ENCODE measurements at places on chromosomes 6 and 20. TPM values are rescaled to one million over a fixed set of nuclear protein-coding genes. Genes with fewer than 3 reads are reported as not detected.

GRCh38 chr6:27138406-27138805 is 109.1 kb upstream of the PRSS16 start:
- no peak for ATAC-seq
- peak overlapping the region; percentile 98 for H3K27ac ChIP-seq
- H3K27me3 ChIP-seq, result no peaks in the 10 kb centered on the region
- H3K4me3 ChIP-seq, result peak overlapping the region; percentile 98
- peaks cover 25% of the 10 kb centered on the region for H3K4me1 ChIP-seq

DNA sequence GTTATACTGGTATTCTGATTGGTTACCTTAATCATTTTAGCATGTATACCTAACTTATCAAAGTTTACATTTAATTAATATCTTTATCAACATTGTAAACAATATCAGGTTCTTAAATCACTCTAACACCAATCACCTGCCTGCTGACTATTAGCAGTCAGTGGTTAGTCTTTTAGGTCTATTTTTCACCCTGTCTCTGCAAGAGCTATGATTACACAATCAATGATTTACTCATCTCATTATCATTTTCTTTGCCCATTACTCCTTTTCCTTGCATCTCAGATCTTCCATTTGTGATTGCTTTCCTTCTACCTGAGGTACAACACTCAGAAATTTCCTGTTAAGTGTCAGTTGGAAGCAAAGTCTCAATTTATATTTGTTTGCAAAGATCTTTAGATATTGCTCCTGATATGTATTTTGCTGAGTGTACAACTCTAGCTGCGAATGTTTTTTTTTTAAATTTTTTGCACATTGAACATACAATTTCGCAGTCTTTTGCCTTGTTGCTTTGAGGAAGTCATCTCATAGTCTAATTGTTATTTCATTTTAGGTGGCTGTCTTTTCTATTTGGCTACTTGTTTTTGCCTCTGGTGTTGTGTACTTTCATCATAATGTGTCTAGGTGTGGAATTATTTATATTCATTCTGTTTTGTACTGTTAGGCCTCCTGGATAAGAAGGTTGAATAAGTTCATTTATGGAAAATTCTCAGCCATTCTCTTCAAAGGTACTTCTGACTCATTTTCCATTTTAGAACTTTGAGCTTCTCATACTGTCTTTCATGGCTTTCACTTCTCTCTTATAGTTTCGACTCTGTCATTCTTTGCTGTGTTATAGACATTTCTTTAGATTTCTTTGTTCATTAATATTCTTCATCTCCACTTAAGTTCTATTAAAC is 104.9 kb upstream of the CEP162 start:
- no peak for ATAC-seq
- H3K4me1 ChIP-seq, result no peaks in the 10 kb centered on the region
- no peak overlapping the region for H3K4me3 ChIP-seq
- H3K27me3 ChIP-seq, result peaks cover 3% of the 10 kb centered on the region

The ERVFRD-1 gene
- total RNA-seq, result not detected

DNA sequence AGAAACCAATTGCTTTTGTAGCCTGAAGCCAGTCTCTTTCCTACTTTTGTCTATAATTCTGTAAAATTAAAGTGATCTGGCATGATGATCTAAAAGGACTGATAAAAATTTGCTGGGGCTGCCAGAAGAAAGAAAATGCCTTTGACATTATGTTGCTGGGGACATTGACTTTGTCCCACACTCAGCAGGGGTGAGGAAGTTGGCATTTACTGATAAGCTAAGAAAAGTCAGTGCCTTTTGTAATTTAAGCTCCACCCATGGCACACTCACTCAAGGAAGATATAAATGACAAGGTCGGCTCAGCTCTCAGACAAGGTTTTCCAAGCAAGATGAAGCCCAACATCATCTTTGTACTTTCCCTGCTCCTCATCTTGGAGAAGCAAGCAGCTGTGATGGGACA is at the start of gene SEMG1:
Gene SEMG1 (plus strand): TSS at position 309 of the 400 bp plus-strand sequence. CDS start 21 bp downstream, at position 330.
- no peak within 1 kb of the TSS for H3K27ac ChIP-seq
- H3K36me3 ChIP-seq, result no peaks in the 10 kb centered on the region
- no peak within 1 kb of the TSS for H3K4me3 ChIP-seq
- peaks cover 41% of the 10 kb centered on the region for H3K27me3 ChIP-seq
- H3K4me1 ChIP-seq, result no peaks in the 10 kb centered on the region
- no peak for ATAC-seq

- H3K27me3 ChIP-seq, result peaks cover 17% of the 10 kb centered on the region
- H3K4me1 ChIP-seq, result peaks cover 41% of the 10 kb centered on the region
- ATAC-seq, result no peak
- no peaks in the 10 kb centered on the region for H3K36me3 ChIP-seq
These were observed 47.2 kb downstream of the TOX2 start for GRCh38 chr20:43961541-43962471.

The EEF1A2 gene
- total RNA-seq, result 0.80 TPM

DNA sequence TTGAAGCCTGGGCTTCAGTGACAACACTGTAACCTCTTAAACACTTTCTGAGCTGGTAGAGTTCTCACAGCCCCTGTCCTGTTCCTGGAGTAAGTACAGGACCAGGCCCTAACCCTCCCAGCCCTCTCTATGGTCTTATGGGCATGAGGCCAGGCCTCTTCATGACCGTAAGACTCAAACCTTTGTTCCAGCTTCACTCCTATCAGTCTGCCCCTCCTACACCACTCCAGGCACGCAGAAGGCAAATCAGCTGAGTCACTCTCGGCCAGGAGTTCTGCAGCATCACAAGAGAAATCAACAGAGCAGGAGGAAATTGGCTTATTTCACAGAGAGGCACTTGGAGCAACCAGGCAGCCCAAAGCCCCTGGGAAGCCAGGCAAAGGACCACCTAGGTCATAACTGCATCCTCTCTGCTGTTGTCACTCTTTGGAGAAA is 25.3 kb upstream of the CHD6 start:
- H3K36me3 ChIP-seq, result no peaks in the 10 kb centered on the region
- H3K4me1 ChIP-seq, result no peaks in the 10 kb centered on the region

GRCh38 chr6:52643158-52643557 is 27.8 kb upstream of the TMEM14A start:
- no peaks in the 10 kb centered on the region for H3K4me1 ChIP-seq
- no peak for ATAC-seq
- H3K27me3 ChIP-seq, result peaks cover 34% of the 10 kb centered on the region
- no peak overlapping the region for H3K27ac ChIP-seq
- no peak overlapping the region for H3K4me3 ChIP-seq

GRCh38 chr6:40626886-40627285 is 39.7 kb upstream of the LRFN2 start:
- peaks cover 8% of the 10 kb centered on the region for H3K27me3 ChIP-seq
- H3K27ac ChIP-seq, result no peak overlapping the region
- ATAC-seq, result no peak
- H3K4me1 ChIP-seq, result no peaks in the 10 kb centered on the region
- H3K4me3 ChIP-seq, result no peak overlapping the region

DNA sequence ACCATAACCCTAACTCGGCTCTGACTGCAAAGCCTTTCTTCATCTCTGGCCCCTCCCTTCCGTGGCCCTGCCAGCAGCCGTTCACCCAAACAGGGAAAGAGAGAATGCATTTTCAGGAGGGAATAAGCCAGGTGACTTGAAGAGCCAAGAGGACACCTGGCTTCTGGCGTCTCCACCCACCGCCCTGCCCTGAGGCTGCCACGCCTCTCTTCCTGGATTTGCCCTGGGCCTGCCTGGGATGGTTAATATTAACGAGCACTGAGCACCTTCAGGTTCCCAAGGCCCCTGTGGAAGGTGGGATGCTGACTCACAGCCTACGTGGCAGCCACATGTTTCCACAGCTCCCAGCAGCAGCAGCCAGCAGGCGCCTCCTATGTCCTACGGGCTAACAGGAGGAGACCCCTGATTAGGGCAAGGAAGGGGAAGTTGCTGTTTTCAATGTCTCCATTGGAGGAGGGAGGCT is 138.0 kb upstream of the RREB1 start:
- peaks cover 11% of the 10 kb centered on the region for H3K27me3 ChIP-seq
- no peaks in the 10 kb centered on the region for H3K4me1 ChIP-seq
- no peaks in the 10 kb centered on the region for H3K36me3 ChIP-seq
- no peak overlapping the region for H3K4me3 ChIP-seq

GRCh38 chr6:82861121-82861520 is 204.5 kb downstream of the UBE3D start:
- H3K4me3 ChIP-seq, result no peak overlapping the region
- ATAC-seq, result no peak
- H3K4me1 ChIP-seq, result no peaks in the 10 kb centered on the region
- H3K27ac ChIP-seq, result no peak overlapping the region

The NOX3 gene
- not detected for total RNA-seq

DNA sequence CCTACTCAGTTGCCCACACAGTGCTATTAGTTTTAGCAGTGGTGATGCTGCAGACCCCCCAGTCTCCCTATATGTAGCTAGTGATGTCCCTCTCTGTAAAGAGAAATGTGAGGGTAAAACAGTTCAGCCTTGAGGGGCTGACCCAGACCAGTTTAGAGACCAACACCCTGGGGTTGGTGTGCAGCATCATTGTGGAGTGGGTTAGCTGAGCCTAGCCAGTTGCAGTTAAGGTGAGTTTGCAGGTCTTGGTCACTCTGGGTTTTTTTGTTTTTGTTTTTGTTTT is 401 bp upstream of the B3GALT4 start:
- peak overlapping the region; percentile 96 for H3K27ac ChIP-seq
- H3K36me3 ChIP-seq, result peaks cover 79% of the 10 kb centered on the region
- ATAC-seq, result no peak
- H3K4me3 ChIP-seq, result peak overlapping the region; percentile 88
- H3K27me3 ChIP-seq, result no peaks in the 10 kb centered on the region

- ATAC-seq, result no peak
- H3K4me1 ChIP-seq, result peaks cover 9% of the 10 kb centered on the region
These were observed 8.4 kb downstream of the SDC4 start for GRCh38 chr20:45339799-45340198.

- no peak for ATAC-seq
- no peaks in the 10 kb centered on the region for H3K36me3 ChIP-seq
- H3K4me3 ChIP-seq, result no peak overlapping the region
- no peak overlapping the region for H3K27ac ChIP-seq
- no peaks in the 10 kb centered on the region for H3K27me3 ChIP-seq
These were observed 66.3 kb upstream of the FOXO3 start for GRCh38 chr6:108494434-108494833.

The TEAD3 gene
- total RNA-seq, result 0.80 TPM

The FKBP1C gene
- total RNA-seq, result 0.19 TPM

DNA sequence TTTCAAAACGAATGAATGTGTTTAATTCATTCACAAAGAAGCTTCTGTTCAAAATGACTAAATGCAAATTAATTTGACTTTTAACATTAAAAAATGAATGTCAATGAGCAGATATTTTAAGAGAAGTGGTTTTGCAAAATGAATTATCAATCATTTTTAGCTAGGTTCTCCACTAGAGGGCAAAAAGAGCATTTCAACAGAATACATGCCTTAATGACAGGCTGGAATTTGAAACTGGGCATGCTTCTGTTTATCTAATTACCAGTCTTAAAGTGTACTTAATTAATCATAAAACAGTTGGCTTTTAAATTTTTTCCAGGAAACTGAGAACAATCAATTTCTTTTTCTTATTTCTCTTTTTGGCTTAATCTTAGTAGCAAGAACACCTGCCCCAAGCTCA is 63.8 kb upstream of the TINAG start:
- H3K4me1 ChIP-seq, result no peaks in the 10 kb centered on the region
- no peak overlapping the region for H3K4me3 ChIP-seq
- H3K27ac ChIP-seq, result no peak overlapping the region
- no peaks in the 10 kb centered on the region for H3K36me3 ChIP-seq

GRCh38 chr20:21801193-21801592 is 95.7 kb downstream of the PAX1 start:
- H3K27ac ChIP-seq, result no peak overlapping the region
- H3K36me3 ChIP-seq, result no peaks in the 10 kb centered on the region
- ATAC-seq, result no peak
- H3K27me3 ChIP-seq, result peaks cover 5% of the 10 kb centered on the region
- H3K4me3 ChIP-seq, result no peak overlapping the region

DNA sequence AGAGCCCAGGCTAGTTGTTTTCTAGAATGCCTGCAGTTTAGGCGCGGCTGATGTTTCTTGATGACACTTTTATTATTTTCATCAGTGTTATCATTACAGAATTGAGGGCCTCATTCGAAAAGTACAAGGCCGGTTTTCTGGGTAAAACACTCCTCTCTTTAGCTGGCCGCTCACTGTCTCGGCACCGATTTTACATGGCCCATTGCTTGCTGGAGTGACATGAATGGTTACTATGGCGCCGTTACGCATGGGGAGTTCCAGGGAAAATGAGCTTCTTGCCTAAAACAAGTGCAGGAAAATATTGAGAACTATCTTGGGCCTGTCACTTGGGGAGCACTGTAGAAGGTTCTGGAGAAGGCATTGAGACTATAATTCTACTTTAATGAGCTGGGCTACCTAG is 317.8 kb downstream of the CDH4 start:
- peaks cover 5% of the 10 kb centered on the region for H3K27me3 ChIP-seq
- H3K27ac ChIP-seq, result no peak overlapping the region
- no peak for ATAC-seq

The LRP11 gene
- total RNA-seq, result 9.6 TPM

DNA sequence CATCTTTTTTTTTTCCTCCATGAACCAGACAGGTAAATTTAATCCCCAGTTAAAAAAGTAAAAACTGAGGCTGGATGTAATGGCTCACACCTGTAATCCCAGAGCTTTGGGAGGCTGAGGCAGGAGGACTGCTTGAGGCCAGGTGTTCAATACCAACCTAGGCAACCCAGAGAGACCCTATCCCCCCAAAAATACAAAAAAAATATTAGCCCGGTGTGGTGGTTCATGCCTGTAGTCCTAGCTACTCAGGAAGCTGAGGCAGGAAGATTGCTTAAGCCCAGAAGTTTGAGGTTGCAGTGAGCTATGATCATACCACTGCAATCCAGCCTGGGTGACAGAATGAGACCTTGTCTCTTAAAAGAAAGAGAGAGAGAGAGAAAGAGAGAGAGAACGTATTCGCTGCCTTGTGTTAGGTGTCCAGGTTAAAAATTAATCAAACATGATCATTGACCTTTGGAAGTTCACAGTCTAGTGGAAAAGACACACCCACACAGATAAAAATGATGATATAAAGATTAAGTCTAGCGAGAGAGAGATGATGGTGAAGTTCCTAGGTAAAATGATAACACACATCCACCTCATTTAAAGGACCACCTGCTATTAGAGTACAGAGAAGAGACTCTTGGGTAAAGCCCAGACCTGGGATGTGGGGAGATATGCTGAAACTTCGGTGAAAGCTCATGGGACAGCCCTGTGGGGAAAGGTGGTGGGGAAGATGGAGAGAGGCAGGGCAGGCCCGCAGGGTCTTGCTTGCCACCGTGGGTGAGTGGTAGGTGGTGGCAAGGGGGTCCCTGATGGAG is 4.8 kb upstream of the NHSL1 start:
- peak overlapping the region; percentile 12 for H3K27ac ChIP-seq
- no peaks in the 10 kb centered on the region for H3K36me3 ChIP-seq
- H3K4me1 ChIP-seq, result no peaks in the 10 kb centered on the region
- H3K27me3 ChIP-seq, result no peaks in the 10 kb centered on the region
- no peak for ATAC-seq

The BEND6 gene
- total RNA-seq, result 0.15 TPM

DNA sequence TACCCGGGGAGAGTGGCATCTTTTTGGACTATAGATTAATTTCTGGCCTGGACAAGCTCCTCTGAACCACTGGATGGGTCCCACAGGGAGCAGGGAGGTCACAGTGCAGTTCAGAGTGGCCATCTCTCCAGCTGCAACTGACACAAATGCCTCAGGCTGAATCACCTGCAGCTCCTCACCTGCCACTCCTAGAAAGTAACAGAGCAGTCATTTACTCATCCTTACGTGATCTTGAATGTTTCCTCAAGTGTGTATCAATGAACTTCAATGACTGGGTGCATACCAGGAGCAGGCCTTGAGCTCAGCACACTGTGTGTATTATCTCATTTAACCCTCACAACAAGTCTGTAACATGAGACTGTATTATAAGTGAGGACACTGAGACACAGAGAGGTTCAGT is 40.0 kb upstream of the SIRPG start:
- no peaks in the 10 kb centered on the region for H3K36me3 ChIP-seq
- no peak overlapping the region for H3K4me3 ChIP-seq
- H3K27me3 ChIP-seq, result no peaks in the 10 kb centered on the region
- H3K27ac ChIP-seq, result no peak overlapping the region

The IGF2R gene
- 82.2 TPM for total RNA-seq
